ENCODE measurements at places on chromosomes 5 and 9. TPM values are rescaled to one million over a fixed set of nuclear protein-coding genes. Genes with fewer than 3 reads are reported as not detected.

The STKLD1 gene
- 3.9 TPM for polyA plus RNA-seq

The OR13C9 gene
- polyA plus RNA-seq, result not detected

The NFIB gene
- 20.3 TPM for polyA plus RNA-seq

The OR1Q1 gene
- polyA plus RNA-seq, result not detected

The SELENOP gene
- polyA plus RNA-seq, result 416 TPM

The FOXD4 gene
- 0.42 TPM for polyA plus RNA-seq

The TLX3 gene
- polyA plus RNA-seq, result not detected

DNA sequence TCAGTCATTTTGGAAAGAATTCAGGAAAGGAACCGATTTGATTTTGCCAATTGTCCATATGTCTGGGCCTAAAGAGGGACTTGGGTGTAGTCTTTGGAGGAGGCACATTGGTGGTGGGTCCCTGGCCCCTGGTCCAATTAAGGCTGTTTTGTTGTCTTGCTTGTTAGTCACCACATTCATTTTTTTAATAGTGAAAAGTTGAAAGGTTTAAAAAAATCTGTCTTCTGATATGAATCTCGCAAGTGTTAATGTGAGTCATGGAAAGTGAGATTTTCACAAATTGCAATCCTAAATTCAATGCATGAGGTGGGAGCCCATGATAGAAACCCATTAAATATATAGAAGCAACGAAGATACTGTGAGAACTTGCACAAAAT lies 165.9 kb upstream of the OTULINL start:
- DNase-seq, result no peak

GRCh38 chr5:34538026-34538672 lies 118.0 kb upstream of the RAI14 start:
- no peak for DNase-seq

DNA sequence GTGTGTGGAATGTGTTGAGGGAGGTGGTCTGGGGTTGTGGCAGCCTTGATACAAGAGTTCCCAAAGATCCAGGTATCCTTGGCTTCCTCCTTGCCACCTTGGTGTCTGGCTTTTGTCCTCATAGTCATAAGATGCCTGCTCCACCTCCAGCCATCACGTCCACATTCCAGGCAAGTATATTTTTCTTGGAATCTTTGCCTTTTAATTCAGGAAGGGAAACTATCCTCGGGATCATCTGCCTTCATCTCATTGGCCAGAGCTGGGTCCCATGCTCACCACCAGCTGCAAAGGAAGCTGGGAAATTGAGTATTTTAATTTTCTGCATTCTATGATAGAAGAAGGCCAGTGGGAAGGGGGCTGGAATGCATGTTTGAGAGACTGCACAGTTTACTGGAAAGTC lies 186.7 kb downstream of the C9orf50 start:
- no peak for DNase-seq

GRCh38 chr9:127005770-127006314 lies 91.3 kb downstream of the RALGPS1 start:
- DNase-seq, result no peak

DNA sequence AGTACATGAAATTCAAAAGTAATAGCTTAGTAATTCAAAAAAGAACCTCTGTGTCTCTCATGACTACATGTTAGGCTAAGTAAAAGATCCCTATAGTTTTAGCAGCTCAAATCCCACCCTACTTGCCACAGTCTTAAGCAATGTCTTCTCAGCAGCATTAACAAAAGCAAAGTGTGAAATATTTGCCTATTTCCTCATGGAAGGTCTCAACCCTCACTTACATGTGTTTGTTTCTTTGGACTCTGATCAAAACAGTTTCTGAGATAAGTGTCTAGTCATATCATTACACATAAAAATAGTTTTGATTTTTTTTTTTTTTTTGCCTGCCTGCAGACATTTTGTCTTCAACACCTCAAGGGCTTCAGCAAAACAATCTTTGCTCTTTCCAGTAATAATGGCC lies 310.5 kb downstream of the CETN3 start:
- DNase-seq, result no peak

DNA sequence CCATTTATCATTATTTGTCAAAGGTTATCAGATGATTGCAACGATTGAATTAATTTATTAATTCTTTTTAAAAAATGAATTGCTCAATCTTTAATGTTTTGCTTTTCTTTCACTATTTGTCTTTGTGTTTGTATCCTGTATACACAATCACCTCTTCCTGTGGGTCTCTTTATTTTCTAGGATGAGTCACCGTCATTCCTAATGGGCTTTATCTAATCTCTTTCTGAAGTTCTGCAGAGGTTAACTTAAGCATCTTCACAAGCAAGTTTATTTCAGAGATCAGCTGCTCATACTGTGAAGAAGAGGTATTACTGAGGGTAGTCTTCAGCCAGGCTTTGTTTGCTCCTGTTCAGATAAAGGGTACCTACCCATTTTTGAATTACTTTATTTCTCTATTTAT lies 323.9 kb downstream of the NNT start:
- no peak for DNase-seq

DNA sequence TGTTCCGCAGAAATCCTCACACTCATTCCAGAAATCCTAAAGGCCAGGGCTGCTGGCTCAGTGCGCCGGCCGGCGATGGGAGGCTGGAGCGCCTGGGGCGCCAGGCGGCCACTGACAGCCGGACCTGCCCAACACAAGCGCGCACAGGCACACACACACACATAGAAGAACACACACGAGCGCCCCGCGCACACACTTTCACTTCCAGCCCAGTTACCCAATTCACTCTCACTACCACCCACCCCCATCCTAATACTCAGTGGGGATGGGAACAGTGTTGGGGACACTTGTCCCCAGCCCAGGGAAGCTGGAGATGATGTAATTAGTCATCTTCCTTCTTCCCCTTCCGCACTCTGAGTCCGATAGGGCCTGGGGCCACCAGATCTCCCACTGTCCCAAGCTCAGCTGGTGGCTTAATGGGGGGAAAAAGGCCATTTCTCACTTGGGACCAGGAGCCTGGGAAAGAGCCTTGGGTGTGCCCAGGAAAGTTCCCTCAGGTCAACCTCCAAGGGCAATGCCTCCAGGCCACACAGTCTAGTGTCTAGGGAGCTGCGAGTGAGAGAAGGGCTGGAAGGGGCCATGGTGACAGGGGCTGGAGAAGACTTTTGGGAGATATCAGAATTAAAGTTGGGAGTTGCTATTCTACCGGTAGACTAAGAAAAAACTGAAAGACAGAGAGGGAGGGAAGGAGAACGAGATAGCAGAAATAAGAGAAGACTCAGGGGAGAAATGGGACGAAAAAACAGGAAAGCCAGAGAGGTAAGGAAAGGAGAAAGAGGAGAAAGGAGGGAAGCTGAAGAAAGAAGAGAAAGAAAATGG lies 1.7 kb downstream of the EBF1 start:
- no peak for DNase-seq

DNA sequence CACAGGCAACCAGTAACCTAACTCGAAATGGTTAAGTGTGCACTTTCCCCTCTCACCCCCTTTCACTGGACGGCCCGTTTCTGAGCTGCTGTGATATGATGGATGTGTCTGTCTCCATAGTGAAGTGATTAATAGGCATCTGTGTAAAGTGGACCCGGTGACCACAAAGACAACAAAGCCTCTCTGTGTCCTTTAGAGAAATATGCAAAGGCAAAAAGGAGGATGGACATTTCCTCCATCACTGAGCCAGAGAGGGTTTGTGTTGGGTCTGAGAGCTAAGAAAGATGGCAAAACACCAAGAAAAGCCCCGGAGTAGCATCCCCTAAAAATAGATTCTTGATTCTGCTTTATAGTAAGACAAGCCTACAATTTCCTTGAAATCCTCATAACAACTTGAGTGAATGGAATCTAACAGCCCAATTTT lies 120.6 kb downstream of the SEMA6A start:
- DNase-seq, result no peak

DNA sequence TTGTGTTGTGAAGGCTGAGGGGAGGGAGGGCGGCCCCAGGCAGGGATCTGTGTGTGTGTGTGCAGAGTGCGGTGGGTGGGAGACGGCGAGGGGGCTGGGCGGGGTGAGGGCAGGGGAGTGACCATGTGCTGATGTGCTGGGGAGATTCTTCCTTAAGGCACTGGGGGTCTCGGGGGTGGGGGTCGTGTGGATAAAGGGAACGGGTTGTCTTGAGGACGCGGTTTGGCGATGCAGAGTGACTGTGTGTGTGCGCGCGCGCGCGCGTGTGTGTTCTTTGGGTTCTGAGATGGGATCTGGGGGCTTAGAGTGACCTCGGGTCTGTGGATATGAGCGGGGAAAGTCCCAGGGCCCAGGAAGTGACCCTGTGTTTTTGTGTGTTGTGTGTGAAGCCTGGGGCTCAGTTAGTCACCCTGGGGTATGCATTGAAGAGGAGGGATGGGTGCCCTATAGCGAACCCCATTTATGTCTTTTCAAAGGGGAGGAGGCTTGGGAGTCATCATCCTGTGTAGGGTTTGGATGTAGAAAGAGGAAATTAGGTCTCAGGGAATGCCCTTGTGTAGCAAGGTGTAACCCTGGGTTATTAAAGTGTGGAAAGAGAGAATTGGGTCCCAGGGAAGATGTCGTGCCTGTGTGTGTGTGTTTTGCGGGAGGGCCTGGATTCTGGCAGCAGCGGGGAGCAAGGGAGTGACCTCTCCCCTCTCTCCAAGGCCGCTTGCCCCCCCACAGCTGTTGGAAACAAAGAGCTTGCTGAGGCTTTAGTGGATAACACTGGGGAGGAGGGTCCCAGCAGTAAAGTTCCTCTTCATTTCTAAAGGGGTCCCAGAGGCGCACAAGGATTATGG lies 1.4 kb downstream of the TMEFF1 start:
- peak; percentile 15 for DNase-seq

- no peak for DNase-seq
Measured at GRCh38 chr9:93244510-93245436, 60.8 kb downstream of the WNK2 start.

- DNase-seq, result no peak
Measured at GRCh38 chr9:91555132-91555531, 131.5 kb upstream of the NFIL3 start.

GRCh38 chr9:117325110-117325731 lies 89.6 kb downstream of the ASTN2 start:
- no peak for DNase-seq

GRCh38 chr5:7501061-7501460 lies 105.1 kb downstream of the ADCY2 start:
- DNase-seq, result no peak

- no peak for DNase-seq
Measured at GRCh38 chr5:159088371-159088770, 11.3 kb downstream of the EBF1 start.

DNA sequence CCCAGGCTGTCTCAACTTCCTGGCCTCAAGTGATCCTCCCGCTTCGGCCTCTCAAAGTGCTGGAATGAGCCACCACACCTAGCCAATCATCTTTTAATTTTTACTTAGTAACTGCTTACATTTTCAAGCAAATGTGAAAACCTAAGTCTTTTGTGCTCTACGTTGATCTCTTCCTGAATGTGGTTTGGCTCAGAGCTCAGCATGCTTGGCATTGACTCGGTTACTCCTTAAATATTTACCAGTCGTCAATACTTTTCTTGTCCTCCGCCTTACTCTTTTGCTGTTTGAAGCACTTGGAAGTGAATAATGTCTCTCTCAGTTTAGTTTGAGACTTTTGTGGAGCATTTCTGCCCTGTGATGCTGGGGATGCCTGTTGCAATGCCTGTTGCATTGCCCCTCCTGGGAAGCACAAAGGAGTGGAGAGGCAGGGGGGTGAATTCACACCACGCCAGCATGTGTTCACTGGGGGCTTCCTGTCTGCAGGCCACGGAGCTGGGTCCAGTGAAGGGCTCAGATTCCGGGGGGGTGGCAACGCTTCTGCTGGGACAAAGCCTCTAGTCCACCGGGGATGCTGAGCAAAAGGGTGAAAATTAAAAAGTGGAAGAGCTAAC lies 13.1 kb upstream of the TENT4A start:
- no peak for DNase-seq

DNA sequence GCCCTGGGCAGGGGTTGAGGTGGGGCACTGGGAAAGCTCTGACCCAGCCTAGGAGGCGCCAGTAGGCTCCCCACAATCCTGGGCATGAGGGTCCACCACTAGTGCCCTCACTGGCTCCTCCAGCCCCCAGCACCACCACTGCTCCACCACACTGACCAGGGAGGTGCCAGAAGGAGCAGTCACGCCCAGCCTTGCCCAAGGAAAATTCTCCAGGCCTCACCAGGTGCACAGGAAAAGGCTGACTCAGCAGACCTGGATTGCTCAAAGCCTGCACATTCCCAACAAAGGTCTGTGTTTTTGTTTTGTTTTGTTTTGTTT lies 62.9 kb downstream of the ZNF354C start:
- no peak for DNase-seq

- no peak for DNase-seq
Measured at GRCh38 chr5:173210877-173211276, 24.1 kb downstream of the NKX2-5 start.

DNA sequence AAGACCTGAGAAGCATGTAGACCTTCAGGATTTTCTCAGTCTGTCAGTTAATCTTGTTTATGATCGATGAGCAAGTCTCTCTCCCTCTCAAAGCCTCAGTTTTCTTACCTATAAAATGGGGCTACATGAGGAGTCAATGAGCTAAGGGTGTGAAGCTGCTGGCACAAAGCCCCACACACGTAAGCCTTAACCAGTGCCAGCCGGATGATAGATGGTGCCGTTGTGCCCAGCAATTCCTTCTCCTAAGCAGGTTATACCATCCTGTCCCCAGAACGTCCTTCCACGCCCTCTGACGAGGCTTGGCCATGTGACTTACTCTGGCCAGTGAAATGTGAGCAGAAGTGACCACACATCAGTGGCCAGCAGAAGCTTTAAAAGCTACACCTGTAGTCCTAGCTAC lies 179.0 kb downstream of the C9orf50 start:
- no peak for DNase-seq

DNA sequence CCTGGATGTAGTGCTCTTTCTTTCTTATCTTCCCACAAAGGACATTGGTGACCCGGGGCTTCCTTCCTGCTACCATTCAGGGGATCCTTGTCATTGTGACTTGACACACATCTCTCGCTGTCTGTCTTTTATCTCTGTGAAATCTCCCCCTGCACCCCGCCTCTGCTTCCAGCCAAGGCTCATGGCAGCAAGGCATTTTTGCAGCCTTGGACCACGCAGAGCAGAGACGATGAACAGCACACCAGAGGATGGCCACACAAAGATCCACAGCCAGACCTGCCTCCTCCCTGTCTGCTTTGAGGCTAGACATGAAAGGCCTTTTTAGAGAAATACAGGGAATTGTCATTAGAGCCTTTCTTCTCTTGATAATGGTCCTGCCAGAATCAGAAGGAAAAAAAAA lies 549.1 kb downstream of the CDK5RAP2 start:
- DNase-seq, result no peak

- DNase-seq, result no peak
Measured at GRCh38 chr9:131727184-131727759, 12.6 kb downstream of the RAPGEF1 start.

DNA sequence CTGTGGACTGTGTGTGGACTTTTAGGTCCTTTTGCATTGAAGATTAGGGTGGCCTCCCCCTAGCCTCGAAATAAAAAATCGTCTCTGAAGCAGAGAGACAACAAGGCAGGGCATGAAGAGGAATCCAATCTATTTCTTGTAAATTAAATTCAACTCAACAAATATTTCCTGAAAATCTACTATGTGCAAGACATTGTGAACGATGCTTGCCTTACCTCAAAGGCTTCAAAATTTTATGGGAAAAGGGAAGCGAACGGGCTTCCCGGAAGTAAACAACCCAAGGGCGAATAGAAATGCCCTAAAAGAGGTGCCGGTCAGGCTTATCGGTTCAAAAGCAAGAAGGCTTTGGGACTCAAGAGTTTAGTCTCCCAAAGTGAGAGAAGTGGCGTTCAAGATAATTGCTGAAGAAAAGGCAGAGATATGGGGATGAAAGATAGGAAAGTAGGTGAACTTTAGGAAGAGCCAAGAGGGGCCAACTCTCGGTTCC lies 525 bp downstream of the KIF24 start:
- no peak for DNase-seq

- DNase-seq, result no peak
Measured at GRCh38 chr9:85223506-85224125, 518.1 kb downstream of the AGTPBP1 start.

All from renal pelvis (tissue), 12 donors.